Skin of body (tissue), 3 donors: ENCODE measurements at places on chromosomes 1 and 21. TPM values are rescaled to one million over a fixed set of nuclear protein-coding genes. Genes with fewer than 3 reads are reported as not detected.

The TFAP2E gene
- total RNA-seq = 0.59 TPM

DNA sequence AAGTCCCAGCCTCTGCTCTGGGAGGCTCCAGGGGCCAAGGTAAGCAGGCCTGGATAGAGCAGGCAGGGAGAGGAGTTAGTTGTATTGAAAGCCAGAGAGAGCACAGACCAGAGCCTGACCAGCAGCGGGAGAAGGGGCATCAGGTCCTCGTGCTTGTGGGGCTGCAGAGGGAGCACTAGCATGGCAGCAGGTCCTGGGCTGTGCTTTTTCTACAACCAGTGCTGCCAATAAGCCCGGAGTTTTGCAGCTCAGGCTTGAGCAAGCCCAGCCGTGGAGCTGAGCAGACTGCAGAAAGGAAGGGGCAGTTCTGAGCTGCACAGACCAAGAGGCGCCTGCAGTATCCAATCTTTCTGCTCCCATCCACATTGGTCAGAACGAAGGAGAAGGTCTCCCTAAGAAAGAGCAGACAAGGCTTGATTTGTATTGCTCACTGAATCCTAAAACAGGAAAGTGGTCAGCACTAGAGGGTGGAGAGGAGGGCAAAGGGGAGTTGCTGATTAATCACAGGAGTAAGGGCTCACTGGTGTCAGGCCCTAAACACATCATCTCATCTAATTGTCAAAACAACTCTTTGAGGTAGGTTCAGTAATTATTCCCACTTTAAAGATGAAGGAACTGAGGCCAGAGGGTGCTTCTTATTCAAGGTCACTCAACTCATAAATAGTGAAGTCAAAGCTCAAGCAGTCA lies 2.7 kb downstream of the DENND2D start:
- no peak for DNase-seq

DNA sequence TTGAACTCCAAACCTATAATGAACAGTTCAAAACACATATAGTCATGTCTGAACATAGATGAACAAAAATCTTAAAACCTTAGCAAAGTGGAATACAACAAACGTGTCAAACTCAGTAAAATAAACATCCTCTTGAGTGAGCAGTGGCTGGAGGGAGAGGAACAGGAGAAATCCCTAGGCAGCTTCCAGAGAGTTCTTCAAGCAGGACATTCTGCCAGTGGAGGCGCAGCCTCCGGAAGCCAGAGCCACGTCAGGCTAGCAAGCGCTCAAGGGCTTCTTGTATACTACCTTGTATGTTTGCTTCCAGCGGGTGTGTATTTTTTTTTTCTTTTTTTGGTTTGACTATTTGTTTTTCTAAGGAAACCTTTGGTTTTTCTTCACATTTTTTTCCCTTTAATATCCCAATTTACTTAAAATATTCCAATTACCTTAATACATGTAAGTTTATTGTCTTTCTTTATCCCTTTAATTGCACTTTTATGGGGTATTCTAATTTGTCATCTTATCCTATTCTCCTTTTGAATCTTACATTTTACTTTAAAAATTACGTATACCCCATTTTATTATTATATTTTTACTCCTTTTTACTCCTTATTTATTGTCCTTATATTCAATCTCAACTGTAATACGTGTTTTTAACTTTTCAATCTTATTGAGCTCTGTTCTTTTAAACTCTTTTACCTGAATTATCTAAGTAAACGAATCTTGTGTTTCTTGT lies 42.0 kb downstream of the COLGALT2 start:
- DNase-seq = no peak

- DNase-seq = no peak
Measured at GRCh38 chr1:26277719-26278118, 2.2 kb upstream of the SH3BGRL3 start.

DNA sequence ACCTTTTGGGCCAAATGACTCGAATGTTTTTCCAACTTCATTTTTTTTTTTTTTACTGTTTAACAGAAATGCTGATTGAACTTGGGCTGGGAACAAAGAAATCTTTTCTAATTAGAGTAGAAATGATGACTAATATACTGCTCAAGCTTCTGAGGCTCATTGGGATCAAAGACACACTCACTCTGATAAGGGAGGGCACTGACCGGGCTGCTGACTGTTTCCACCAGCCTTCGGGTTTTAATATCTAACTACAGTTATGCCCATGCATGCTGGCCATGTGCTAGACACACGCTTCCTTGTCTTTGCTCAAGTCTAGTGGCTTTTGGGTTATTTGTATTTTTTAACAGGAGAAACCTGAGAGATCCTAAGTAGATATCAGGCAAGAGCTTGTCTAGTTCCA lies 16.8 kb downstream of the ZBTB18 start:
- DNase-seq = no peak

DNA sequence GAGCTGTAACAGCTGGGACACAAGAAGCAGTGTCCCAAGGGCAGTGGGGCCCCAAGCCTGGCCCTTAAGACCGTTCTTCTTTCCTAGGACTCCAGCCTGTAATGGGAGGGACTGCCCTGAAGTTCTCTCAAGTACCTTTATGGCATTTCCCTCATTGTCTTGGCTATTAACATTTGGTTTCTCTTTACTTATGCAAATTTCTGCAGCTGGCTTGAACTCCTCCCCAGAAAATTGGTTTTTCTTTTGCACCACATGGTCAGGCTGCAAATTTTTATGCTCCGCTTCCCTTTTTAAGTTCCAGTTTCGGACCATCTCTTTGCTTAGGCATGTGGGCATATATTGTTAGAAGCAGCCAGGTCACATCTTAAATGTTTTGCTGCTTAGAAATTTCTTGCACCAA lies 3.1 kb upstream of the MROH9 start:
- DNase-seq = no peak

DNA sequence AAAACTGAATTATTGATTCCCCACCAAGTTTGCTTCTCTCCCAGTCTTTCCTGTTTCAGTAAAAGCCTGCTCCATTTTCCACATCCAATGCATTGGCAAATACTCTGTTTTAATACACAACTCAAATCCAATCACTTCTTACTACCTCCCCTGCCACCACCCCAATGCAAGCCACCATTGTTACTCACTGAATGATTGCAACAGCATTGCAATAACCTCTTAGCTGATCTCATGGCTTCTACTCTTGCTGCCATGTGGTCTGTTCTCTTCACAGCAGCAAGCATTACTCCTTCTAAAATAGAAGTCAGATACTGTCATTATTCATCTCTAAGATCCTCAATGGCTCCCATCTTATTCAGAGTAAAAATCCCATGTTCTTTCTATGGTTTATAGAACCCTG lies 123.4 kb downstream of the ATP6V1G3 start:
- no peak for DNase-seq

The SAMD13 gene
- total RNA-seq = 1.7 TPM

DNA sequence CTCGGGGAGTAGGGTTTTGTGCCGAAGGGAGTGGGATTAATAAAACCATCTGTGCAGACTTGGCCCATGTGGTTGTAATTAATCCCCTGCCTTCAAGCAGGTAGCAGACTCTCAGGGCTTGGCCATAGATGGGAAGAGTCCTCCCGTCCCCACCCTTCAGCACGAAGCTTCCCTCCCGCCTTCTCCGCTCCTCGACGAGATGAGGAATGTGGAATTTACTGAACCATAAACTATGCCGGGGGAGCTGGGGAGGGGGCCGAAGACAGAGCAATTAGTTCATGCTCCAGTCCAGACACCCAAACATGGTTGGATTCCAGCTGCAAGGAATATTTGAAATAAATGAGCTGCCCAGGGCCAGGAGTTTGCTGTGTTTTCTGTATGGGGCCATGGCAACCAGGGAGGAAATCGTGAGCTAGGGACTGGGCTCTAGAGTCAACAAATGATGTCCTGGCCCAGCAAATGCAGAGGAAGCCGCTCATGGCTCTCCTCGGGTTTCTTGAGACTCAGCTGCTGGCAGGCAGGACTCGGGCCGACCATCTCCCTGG lies 78.8 kb downstream of the SPSB1 start:
- peak; percentile 83 for DNase-seq

DNA sequence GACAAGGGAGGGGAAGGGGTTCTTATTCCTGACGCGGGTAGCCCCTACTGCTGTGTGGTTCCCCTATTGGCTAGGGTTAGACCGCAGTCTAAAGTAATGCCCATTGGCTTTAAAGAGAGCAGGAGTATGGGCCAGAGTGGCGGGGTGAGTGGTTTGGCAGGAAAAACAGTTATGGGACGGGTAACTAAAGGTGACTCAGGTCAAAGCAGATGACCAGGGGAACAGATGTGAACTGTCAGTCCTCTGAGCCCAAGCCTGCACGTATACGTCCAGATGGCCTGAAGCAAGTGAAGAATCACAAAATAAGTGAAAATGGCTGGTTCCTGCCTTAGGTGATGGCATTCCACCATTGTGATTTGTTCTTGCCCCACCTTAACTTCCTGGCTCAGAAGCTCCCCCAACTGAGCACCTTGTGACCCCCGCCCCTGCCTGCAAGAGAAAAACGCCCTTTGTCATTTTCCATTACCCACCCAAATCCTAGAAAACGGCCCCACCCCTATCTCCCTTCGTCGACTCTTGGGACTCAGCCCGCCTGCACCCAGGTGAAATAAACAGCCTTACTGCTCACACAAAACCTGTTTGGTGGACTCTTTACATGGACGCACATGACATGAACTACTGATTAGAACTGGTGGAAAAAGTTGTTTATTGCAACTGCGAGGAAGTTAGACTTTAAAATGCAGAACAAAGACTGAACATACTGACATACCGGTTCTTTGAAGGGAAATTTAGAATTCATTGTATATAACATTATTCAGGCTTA lies 758 bp upstream of the ATAD3B start:
- DNase-seq = no peak

- DNase-seq = no peak
Measured at GRCh38 chr21:41805643-41806042, 38.8 kb upstream of the RIPK4 start.

DNA sequence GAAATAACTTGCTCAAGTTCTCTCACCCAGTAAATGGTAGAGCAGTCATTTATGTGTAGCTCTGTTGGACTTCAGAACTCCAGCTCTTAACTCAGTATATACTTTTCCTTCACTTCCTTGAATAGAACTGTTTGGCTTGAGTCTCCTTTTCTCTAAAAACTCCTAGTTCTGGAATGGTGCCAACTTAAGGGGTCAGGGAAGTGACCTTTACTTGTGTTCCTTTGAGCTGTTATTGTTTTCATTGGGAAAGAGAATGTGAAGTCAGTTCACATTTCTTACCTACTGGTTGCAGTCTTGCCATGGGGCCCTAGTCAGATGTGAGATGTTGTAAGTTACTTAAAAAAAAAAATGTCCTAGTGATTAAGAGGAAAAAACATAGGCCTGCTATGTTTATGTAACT lies 77.0 kb upstream of the MACF1 start:
- DNase-seq = peak; percentile 26

The PLXNA2 gene
- 13.5 TPM for total RNA-seq

The SV2A gene
- total RNA-seq = 1.1 TPM

- DNase-seq = no peak
Measured at GRCh38 chr21:29305068-29305467, 6.3 kb downstream of the BACH1 start.

- no peak for DNase-seq
Measured at GRCh38 chr1:66731170-66731865, 20.9 kb upstream of the DYNLT5 start.

DNA sequence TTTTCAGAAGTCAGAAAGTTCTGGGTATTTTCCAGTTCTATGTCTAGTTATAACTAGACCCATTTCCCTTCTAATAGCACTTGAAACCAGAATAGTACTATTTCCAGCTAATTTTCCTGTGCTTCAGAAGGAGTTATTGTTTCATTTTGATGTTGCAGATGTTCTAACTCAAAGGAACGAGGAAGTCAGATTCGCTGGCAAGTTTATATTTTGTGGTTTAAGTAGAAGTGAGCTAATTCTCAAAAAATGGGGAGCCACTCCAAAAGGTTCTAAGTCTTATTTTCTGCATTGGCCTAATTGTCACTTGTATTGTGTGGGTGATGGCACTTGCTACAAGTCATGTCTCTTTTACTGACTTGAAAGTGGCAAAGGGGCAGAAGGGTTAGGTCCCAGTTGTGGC lies 18.1 kb downstream of the CCDC185 start:
- peak; percentile 15 for DNase-seq

- no peak for DNase-seq
Measured at GRCh38 chr1:208207388-208208131, 36.6 kb downstream of the PLXNA2 start.

DNA sequence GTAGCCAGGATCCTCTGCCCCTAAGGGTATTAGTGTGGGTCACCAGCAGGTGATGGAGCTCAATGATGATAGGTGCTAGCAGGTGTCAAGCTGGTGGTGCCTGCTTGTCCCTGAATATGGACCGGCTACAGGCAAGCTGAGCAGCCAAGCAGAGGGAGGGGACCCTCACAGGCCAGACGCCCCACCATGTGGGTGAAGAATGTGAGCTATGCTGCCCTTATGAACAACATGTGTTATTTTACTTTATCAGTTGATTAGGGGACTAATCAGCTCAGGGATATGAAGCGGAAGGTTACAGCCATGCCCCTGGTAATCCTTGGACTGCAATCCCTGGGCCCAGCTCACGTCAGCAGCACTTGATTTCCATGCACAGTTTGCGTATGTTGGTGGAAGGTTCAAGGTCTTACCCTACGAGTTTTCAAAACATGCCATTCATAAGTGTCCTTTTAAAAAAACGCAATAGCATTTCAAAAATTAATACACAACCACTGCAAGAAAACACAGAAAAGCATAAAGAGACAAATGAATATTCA lies 106.0 kb downstream of the CDC7 start:
- DNase-seq = no peak

DNA sequence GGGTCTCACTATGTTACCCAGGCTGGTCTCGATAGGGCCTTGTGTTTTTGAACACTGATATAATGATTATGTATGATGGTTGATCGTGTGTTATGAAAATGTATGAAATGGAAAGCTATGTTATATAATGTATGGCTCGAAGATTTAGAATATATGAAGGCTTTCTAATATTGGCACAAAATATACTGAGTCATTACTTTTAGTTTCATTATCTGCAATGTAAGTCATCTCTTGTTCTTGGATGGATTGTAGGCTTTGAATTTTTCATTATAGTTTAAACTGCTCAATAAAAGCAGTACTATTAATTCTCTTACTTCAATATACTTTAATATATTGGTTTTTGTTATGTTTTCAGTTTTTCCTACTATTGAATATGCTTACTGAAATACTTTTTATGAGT lies 10.1 kb downstream of the FMN2 start:
- no peak for DNase-seq

The SPRR4 gene
- 17.7 TPM for total RNA-seq

- DNase-seq = no peak
Measured at GRCh38 chr21:30740462-30740861, 6.6 kb downstream of the KRTAP21-2 start.

The FBXO2 gene
- 0.99 TPM for total RNA-seq

The ACOT7 gene
- total RNA-seq = 10.0 TPM

The F13B gene
- total RNA-seq = not detected

- no peak for DNase-seq
Measured at GRCh38 chr1:225454733-225455132, 26.9 kb upstream of the LBR start.

GRCh38 chr1:182101415-182102042 lies 40.0 kb upstream of the ZNF648 start:
- DNase-seq = no peak

- peak; percentile 18 for DNase-seq
Measured at GRCh38 chr21:37711286-37711829, 204.9 kb downstream of the KCNJ6 start.

- DNase-seq = peak; percentile 1
Measured at GRCh38 chr1:186113461-186113860, 261.6 kb downstream of the TPR start.

The CNKSR1 gene
- 6.9 TPM for total RNA-seq

The SH2D5 gene
- total RNA-seq = 0.30 TPM

- DNase-seq = no peak
Measured at GRCh38 chr1:205398586-205398985, 23.3 kb downstream of the LEMD1 start.
